Effector memory CD4-positive, alpha-beta T cell (primary cell): ENCODE measurements at places on chromosomes 2 and 18.

DNA sequence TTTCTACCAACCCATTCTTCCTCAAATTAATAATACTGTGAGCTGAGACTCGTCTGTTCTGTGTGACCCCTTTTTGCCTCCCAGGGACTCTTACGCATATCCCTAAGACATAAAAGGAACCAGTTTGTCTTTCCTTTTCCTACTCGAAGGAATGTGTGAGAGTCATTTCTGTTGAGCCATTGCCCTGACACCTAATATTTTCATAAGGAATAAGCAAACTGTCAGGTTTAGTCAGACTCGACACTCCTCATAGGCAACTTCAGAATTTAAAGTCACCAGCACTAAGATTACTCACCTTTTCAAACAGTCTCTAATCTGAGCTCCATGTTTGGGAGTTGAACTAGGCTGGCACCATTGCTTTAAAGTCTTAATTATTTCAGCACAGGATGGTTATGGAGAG lies 305.5 kb downstream of the IKZF2 start:
- no peak overlapping the region for H3K27ac ChIP-seq
- no peaks in the 10 kb centered on the region for H3K36me3 ChIP-seq
- no peak for DNase-seq
- H3K4me3 ChIP-seq: no peak overlapping the region
- no peaks in the 10 kb centered on the region for H3K4me1 ChIP-seq

GRCh38 chr2:67018301-67018700 lies 378.8 kb upstream of the ETAA1 start:
- DNase-seq: no peak
- H3K4me3 ChIP-seq: no peak overlapping the region
- no peaks in the 10 kb centered on the region for H3K36me3 ChIP-seq

DNA sequence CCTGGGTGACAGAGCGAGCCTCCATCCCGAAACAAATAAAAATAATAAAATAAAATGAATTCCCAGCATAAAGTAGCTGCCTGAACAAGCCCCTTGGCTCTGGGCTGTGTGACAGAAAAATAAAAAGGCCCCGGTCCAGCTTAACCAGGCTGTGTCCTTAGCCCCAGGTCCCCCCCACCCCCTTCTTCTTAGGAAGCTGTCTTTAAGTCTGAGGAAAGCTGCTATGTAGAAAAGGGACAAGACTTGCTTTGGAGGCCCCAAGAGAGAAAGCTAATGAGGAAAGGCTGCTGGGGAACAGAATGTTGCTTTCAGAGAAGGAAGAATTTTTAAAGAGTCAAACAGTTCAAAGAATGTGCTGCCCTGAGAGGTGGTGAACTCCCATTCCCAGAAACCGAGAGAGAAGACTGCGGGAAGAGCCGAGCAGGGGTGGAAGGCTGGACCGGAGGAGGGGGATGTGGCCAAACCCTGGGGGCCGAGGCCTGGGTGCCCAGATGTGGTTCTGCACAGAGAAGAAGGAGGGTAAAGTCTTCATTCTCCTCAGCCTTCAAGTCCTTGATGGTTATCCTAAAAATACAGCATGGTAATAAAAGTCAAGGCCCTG lies 61.9 kb downstream of the CENPO start:
- no peak overlapping the region for H3K4me3 ChIP-seq
- no peak for DNase-seq
- H3K36me3 ChIP-seq: peaks cover 3% of the 10 kb centered on the region
- H3K27me3 ChIP-seq: no peaks in the 10 kb centered on the region

GRCh38 chr2:112342067-112342550 lies 66.7 kb downstream of the ZC3H6 start:
- no peak overlapping the region for H3K27ac ChIP-seq
- no peak for DNase-seq
- H3K36me3 ChIP-seq: no peaks in the 10 kb centered on the region

DNA sequence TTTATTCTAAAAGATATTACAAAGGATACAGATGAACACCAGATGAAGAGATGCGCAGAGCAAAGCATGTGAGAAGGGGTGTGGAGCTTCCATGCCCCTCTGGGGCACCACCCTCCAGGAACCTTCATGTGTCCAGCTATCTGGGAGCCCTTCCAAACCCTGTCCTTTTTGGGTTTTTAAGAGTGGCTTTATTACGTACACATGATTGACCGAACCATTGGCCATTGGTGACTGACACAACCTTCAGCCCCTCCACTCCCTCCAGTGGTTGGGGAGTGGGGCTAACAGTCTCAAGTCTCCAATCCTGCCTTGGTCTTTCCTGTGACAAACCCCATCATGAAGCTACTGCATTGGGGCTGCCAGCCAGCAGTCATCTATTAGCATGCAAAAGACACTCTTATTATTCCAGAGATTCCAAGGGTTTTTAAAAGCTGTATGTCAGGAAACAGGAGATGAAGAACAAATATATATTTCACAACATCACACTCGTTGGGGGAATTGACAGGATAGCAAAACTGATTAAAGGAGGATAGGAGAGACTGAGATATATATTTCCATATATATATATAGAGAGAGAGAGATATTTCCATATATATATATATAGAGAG lies 19.4 kb downstream of the IL1B start:
- no peak for DNase-seq
- no peaks in the 10 kb centered on the region for H3K36me3 ChIP-seq
- no peaks in the 10 kb centered on the region for H3K4me1 ChIP-seq
- H3K27ac ChIP-seq: no peak overlapping the region

DNA sequence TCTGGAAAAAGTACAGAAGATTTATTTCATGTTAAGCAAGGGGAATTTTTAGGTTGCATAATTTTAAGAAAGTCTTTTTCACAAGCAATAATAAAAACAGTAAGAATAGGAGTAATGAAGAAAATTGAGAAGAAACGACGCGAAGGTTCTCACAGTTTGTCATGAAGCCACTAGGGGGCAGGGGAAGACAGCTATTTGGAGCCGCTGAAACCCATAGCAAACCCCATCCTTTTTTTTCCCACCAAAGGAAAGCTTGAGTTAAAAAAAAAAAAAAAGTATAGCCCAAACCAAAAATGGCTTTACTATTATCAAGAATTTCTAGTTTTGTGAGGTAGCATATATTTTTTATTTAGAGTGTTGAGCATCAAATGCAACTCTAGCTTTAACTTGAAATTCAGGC lies 300.9 kb downstream of the PHLPP1 start:
- H3K4me1 ChIP-seq: no peaks in the 10 kb centered on the region
- no peak for DNase-seq
- no peak overlapping the region for H3K27ac ChIP-seq
- no peak overlapping the region for H3K4me3 ChIP-seq
- no peaks in the 10 kb centered on the region for H3K27me3 ChIP-seq

- H3K27ac ChIP-seq: no peak overlapping the region
- H3K27me3 ChIP-seq: no peaks in the 10 kb centered on the region
- H3K4me3 ChIP-seq: no peak overlapping the region
- H3K36me3 ChIP-seq: no peaks in the 10 kb centered on the region
- H3K4me1 ChIP-seq: no peaks in the 10 kb centered on the region
Observed at GRCh38 chr2:99555404-99555803, 65.6 kb upstream of the REV1 start.

DNA sequence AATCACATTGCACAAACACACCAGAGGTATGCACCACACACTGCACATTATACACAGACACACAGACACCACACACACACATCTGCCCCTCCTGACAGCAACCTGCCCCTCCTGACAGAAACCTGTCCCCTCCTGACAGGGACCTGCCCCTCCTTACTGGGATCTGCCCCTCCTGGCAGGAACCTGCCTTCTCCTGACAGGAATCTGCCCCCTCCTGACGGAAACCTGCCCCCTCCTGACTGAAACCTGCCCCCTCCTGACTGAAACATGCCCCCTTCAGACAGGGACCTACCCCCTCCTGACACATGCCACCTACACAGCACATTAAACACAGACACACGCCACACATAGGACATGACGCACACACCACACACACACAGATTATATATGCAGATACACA lies 88.9 kb downstream of the PXDN start:
- H3K4me1 ChIP-seq: no peaks in the 10 kb centered on the region
- no peak overlapping the region for H3K4me3 ChIP-seq
- no peaks in the 10 kb centered on the region for H3K27me3 ChIP-seq
- H3K36me3 ChIP-seq: no peaks in the 10 kb centered on the region
